ENCODE measurements at places on chromosomes 5 and 9.

DNA sequence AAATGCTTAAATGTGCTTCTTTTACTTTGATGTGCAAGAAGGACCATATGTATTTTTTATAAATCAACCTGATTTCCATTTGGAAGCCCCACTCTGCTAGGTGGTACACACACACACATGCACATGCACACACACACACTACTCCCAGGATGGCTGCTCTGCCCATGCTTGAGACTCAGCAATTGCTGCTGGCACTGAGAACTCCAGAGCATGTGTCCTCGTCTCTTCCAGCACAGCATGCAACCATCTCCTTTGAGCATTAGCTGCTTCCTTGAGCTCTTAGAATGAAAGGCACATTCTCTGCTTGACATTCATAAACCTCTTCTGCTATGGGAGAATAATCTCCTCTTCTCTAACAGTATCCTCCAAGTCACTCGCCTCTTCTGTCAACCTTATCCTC, 115.9 kb downstream of the FEM1C start:
- DNase-seq: no peak

- DNase-seq: no peak
Observed at GRCh38 chr5:111968459-111968858, 211.5 kb upstream of the NREP start.

DNA sequence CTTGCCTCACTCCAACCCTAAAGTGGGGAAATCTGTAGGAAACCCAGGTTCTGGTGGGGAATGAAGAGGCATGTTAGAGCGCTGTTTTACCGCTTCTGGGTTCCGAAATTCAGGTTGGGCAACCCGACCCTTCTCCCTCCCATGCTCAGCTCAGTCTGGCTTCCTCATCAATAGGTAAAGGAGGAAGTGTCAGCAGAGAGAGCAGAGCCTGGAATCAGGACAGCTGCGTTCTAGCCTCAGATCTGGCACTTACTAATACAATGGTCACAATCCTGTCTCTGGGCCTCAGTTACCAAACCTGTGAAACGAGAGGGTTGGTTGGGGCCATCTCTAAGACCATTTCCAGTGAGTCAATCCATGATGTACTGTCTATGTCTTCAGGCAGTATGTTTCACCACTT, 16.2 kb upstream of the TNIP1 start:
- DNase-seq: no peak

- DNase-seq: no peak
Observed at GRCh38 chr9:84897362-84898094, 228.0 kb downstream of the NTRK2 start.

DNA sequence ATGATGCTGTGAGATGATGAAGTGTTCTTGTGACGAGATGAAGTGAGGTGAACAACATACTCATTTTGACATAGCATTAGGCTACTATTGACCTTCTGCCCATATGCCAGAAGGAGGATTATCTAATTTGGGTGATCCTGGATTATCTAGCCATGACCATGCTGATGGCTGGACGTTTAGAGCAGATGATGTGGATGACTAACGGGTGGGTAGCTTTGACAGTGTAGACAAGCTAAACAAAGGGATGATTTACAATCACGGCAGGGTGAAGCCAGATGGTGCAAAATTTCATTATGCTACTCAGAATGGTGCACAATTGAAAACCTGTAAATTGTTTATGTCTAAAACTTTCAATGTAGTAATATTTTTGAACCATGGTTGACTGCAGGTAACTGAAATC, 2403.4 kb upstream of the ACO1 start:
- DNase-seq: no peak

- no peak for DNase-seq
Observed at GRCh38 chr9:33418090-33418489, 15.7 kb upstream of the AQP7 start.

- DNase-seq: no peak
Observed at GRCh38 chr5:6253846-6254245, 124.5 kb downstream of the MED10 start.

DNA sequence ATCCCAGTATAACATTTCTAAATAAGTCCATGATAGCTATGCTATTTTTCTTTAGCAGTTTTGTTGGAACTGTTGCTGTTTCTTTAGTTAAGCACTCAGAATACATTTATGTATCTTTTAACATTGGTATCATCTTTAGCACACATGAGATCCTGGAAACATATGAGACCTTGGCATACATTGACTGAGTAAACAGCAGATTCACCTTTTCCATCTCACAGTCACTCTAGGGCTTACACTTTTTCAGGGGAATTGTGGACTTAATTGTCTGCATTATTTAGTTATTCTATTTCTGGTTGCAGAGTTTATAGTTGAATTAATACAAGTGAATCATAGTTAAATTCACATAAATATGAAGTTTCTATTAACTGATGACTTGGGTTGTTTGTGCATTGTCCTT, 70.1 kb downstream of the COMMD10 start:
- no peak for DNase-seq

DNA sequence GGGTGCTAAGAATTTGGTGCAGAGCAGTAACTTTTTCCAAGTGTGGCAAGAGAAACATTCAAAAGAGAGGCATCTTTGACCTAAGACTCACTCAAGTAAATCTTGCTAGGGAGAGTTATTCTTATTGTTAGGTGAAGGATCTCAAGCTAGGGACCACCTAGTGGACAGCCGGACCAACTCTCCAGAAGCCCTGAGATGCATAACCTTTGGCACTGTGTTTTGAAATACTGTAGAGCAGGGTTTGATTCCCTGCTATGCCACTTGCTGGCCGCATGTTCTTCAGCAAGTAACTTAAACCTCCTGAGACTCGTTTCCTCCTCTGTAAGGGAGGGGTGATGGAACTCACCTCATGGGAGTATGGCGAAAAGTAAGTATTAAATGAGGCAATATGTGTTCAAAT, 336.1 kb upstream of the ADAMTSL1 start:
- no peak for DNase-seq

DNA sequence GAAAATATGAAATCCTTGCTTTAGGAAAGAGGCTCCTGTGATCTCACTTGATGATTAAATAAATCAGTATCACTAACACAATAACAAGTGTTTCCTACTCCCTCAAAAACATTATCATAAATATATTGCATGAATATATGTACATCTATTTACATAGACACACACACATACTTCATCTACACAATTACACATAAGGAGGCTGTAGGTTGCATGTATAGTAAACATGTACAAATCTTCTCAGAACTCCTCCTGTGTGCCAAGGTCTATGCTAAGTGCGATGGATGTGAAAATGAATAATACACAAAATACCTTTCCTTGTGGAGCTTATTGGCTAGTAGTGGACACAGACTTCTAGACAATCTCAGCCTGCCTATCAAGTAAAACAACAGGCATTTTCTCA, 239.9 kb downstream of the AGTPBP1 start:
- DNase-seq: no peak

GRCh38 chr5:10564838-10565784, 1.2 kb downstream of the ANKRD33B start:
- no peak for DNase-seq

DNA sequence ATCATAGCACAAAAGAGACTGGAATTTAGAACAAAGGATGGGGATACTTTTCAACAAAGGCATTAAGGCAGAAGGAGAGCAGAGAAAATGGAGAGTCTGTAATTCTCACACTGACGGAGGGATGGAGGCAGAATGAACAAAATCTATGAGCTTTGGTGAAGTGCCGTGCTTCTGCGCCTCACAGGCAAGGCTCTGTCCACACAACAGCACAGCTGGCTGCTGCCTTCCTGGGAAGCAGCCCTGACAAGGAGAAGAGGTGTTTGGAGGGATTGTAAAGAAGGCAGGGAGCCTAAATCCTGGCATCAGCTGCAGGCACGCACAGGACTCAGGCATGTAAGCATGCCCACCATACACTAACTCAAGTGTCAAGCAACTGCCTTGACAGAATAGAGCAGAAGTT, 485.2 kb upstream of the KIF2A start:
- DNase-seq: no peak

DNA sequence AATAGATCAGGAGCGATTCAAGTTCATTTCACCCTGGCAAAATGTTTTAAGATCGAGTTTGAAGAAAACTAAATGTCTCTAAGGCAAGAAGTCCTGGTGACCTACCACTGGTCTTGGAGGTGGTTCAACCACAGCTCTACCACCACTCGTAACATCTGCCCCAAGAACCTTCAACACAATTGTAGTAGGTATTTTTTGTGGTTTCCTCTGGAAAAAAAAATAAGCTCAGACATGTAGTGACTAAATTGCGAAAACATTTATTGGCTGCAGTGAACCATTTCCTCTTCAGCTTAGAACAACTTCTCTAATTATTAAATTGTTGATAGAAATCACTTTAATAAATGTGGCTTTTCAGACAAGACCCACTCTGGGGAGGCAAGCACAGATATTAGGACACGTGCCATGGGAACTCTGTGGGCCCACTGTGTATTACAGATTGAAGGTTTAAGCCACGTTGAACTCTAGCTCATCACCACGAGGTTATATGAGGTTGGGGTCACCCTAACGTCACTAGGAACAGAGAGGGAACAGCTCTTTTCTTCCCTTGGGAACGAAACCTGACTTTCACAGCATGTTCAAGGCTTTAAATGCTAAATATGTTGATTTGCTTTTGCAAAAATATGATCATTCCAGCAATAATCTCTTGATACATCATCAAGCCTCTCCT, 142.9 kb downstream of the HSD17B3 start:
- DNase-seq: no peak

- DNase-seq: no peak
Observed at GRCh38 chr5:114062932-114063867, 298.7 kb upstream of the KCNN2 start.

GRCh38 chr9:95061916-95062595, 255.5 kb downstream of the FANCC start:
- no peak for DNase-seq

DNA sequence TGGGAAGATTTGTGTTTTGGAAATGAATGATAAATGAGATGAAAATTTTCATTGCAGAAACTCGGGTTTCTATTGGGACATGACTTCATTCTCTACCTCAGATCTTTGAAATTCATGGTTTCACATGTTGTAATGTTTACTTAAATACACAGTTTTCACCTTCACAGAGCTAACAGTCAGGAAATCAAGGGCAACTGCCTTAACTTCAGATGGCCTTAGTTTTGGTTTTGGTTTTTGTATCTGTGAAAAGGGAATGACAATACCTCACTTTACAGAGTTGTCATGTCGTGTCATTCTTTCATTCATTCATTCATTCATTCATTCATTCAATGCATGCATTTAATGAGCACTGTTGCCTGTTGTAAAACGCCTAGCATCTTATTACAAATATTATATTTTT, 41.9 kb downstream of the NIM1K start:
- DNase-seq: no peak

DNA sequence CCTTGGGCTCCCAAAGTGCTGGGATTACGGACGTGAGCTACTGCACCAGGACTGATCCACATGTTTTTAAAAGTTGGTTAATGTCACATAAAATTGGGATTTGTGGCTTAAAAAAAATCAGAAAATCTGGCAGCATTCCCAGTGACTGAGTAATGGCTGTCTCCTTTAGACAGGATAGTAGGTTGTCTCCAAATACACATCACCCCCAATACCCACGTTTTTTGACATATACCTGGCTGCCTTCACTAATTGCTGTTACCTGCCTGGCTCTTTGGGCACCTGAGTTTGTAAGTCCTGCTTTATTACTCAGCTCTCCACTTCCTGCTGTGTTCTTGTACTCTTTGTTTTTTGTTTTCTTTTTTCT, 84.8 kb downstream of the KDM4C start:
- DNase-seq: no peak

GRCh38 chr5:71014176-71014575, 11.0 kb downstream of the NAIP start:
- DNase-seq: no peak

DNA sequence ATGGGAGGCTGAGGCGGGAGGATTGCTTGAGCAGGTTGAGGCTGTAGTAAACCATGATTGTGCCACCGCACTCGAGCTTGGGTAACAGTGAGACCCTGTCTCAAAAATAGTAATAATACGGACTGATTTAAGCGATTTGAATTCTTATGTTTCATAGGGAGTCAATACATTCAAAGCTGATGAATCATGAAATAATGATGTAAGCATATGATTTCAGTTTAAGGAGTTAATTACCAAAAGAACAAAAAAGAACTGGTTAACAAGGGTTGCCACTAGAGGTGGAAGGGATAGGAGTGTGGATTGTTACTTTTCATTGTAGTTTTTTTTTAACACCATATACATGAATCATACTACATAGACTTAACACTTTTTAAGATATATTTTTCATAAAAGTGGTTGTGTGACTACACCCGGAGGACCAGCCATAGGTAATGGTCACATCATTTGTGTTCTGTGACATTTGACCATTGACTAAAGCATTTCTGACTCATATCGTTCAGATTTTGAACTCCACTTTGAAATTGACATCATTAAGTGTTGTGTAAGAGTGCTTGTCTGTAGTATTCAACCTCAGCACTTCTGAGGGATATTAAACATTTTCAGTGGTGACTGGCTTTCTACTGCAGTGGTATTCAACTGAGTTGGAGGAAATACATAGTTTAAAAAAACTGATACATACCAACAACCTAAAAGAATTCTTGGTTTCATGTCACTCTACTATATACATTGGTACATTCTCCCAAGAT, 7.0 kb downstream of the TRMT10B start:
- no peak for DNase-seq

DNA sequence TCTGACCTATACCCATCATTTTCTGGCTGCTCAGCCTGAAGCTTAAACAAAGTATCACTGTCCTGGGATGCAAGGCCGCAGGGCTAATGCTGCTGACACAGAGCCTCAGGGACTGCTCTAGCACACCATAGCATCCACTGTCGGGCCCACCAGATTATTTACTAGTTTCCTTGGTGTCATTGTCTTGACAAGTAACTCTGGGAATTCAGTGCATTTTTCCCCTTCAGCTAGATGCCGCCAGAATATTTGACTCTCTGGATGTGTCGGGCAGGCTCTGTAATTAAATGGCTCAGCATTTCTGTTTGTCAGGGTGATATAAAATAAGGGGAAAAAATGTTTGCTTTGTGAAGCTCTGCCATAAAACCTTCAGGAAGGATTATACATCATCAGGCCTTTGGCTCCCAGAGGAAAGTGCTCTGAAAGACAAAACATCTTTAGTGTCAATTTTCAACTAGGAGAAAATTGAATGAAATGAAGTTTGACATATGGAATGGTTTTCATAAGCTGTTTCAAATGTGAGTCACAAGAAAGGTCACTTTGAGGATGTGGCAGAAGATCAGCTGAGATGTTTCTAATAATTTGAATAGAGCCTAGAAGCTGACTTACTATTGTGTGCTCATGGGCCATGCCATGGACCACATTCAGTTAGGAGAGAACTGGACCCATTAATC, 350.1 kb downstream of the TMEM232 start:
- no peak for DNase-seq

- no peak for DNase-seq
Observed at GRCh38 chr9:35730486-35730854, 1.5 kb downstream of the TLN1 start.

- DNase-seq: no peak
Observed at GRCh38 chr5:14395411-14395810, 186.2 kb upstream of the OTULINL start.

All from DMS153 (cell line).